Cardiac atrium fibroblast (primary cell): ENCODE measurements at places on chromosomes 1 and 21. TPM values are rescaled to one million over a fixed set of nuclear protein-coding genes. Genes with fewer than 3 reads are reported as not detected.

Gene KRTAP11-1
- total RNA-seq, result not detected in 2 replicates

Gene TRIM67
- not detected in 2 replicates for total RNA-seq

Gene COL8A2
- 1.4 and 1.5 TPM in 2 replicates for total RNA-seq

Gene HES5
- total RNA-seq, result not detected in 2 replicates

Gene TMEM61
- not detected in 2 replicates for total RNA-seq

Gene SLC25A34
- total RNA-seq, result 0.32 and 0.54 TPM in 2 replicates

Gene FH
- 68.2 and 70.6 TPM in 2 replicates for total RNA-seq

Gene MAP3K21
- 0.65 TPM in 1 of 2 replicates, not detected in the other for total RNA-seq
